Natural killer cell treated with Interleukin-12 subunit alpha and Interleukin-12 subunit beta and Interleukin-15 and Interleukin-18, amount 100 ng/mL, for 72 hours (primary cell): ENCODE measurements at places on chromosomes 2 and 18. TPM values are rescaled to one million over a fixed set of nuclear protein-coding genes. Genes with fewer than 3 reads are reported as not detected.

DNA sequence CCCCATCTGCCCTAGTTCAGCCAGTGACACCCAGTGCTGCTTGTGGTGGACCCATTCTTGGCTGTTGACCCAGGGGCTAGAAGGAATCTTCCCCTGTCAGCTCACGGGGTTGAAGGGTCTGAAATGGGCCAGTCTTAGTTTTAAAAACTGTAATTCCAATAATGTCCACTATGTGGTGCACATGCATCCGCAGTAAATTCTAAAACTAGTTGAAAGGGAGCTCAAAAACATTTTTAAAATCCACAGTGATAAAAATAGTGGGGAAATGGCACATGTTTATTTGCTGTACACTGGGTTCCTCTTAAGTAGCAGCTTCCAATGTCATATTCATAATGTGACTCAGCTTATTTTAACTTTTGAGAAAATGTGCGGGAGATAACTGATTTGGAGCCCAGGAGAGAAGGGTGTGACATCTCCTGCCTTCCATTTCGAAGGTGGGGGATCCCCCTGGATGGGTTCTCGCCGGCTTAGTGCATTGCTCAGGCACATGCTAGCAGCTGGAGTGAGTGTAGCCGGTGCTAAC lies 32.8 kb downstream of the GRHL1 start:
- peak; percentile 67 for DNase-seq

DNA sequence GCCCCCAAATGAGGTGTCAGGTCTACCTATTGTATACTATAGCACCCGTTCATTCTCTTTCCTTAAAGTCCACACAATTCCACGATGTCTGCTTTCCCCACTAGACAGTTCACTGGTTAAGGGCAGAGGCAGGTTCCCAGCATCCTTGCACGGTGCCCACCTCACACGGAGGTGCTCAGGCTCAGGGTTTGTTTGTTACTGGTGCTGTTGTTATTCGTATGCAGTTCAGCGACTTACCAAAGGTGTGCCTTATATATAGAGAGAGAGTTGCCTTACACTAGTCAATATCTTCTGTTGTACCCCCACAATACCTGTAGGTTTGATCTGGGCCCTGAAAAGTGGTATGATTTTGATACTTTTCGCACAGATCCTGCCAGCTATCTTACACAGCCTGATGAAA lies 30.6 kb downstream of the SLC3A1 start:
- no peak for DNase-seq

DNA sequence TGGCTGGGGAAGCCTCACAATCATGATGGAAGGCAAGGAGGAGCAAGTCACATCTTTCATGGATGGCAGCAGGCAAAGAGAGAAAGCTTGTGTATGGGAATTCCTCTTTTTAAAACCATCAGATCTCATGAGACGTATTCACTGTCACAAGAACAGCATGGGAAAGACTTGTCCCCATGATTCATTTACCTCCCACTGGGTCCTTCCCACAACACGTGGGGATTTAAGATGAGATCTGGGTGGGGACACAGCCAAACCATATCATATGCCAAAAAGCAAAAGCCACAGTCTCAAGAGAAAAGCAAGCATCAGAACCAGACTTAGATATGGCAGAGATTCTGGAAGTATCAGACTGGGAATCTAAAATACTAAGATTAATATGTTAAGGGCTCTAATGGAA lies 30.0 kb upstream of the SCRN3 start:
- DNase-seq: no peak

DNA sequence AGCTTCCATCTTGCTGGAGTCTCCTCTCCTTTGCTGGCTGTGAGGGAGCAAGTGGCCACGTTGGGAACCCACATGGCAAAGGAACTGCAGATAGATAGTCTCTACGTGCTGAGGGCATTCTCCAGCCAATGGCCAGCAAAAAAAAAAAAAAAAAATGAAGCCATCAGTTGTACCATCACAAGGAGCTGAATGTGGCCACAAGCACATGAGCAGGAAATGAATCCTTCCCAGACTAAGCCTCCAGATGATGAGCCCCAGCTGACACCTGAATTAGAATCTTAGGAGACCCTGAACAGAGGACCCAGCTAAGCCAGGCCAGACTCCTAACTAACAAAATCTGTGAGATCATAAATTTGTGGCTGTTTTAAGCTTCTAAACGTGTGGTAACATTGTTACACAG lies 57.9 kb downstream of the SPIRE1 start:
- no peak for DNase-seq

DNA sequence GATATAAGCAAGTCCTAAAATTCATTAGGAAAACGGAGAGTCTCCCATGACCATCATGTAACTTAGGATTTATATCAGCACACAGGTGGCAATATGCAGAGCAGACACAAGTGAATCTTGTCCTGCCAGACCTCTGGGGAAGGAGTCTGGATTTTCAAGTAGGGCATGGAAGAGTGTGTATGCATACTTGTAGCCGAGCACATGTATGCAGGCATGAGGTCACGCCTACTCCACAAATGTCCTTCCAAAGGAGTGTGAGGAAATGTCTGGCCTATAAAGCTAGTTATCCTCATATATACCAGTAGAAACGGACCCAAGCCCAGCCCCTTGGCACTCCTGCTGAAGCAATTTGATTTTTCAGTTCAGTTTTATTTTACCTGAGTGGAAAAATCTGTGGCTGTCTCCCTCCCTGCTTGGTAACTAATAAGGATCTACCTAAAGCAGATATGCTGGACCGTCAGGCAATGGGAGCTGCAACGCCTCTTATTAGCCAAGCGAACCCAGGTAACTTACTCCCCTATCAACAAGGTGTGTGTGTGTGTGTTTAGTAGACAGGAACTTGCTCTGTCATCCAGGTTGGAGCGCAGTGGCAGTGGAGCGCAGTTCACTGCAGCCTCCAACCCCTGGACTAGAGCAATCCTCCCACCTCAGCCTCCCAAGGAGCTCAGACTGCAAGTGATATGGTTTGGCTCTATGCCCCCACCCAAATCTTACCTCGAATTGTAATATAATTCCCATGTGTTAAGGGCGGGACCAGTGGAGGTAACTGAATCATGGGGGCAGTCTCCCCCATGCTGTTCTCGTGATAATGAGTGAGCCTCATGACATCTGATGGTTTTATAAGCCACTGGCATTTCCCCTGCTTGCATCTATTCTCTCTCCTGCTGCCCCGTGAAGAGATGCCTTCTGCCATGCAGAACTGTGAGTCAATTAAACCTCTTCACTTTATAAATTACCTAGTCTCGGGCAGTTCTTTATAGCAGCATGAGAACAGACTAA lies 2.8 kb downstream of the STAT1 start:
- DNase-seq: no peak

- no peak for DNase-seq
These were observed 166.6 kb downstream of the RNF144A start for GRCh38 chr2:7083580-7084509.

DNA sequence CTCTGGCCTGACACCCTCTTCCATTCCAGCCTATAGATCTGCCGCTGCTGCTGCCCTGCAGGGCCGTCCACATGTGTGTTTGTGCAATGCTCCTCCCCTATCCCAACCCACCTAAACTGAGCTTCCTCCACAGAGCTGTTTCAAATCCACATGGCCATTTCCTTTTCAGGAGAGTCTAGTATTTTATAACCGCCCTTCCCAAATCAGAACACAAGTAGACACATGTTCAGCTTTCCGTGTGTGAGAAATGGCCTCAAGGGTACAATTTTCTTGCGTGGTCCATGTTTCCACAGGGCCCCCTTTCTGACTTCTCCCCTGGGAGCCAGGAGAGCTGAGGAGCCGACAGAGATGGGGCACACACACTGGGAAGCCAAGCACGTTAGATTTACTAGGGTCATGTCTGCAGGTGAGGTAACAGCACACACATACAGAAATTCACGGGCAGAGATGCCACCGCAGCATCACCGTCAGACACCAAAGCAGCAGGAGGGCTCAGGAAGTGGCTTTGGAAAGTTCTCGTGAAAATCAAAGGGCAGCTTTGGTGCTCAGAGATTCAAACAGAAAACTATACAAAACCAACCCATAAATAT lies 102.9 kb upstream of the TGFA start:
- no peak for DNase-seq

- no peak for DNase-seq
These were observed 427.4 kb upstream of the SLC8A1 start for GRCh38 chr2:40879305-40879704.

- no peak for DNase-seq
These were observed 350.4 kb downstream of the TSN start for GRCh38 chr2:122105877-122106206.

GRCh38 chr2:160077912-160078810 lies 15.7 kb upstream of the PLA2R1 start:
- DNase-seq: no peak

DNA sequence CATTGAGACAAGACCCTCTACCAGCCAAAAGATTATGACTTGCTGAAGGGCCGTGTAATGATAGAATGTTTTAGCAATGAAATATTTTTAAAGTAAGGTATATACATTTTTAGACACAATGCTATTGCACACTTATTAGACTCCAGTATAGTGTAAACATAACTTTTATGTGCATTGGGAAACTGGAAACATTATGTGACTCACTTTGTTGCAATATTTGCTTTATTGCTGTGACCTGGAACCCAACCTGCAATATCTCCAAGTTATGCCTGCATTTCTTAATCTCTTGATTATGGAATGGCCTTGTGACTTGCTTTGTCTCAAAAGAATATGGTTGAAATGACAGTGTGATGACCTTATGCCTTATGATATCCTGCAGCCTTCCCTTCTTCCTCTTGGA lies 502.0 kb downstream of the EPHA4 start:
- no peak for DNase-seq

GRCh38 chr18:42574871-42575270 lies 540.6 kb downstream of the RIT2 start:
- DNase-seq: no peak

- DNase-seq: no peak
These were observed 127.3 kb downstream of the BCL2 start for GRCh38 chr18:63192126-63192884.

DNA sequence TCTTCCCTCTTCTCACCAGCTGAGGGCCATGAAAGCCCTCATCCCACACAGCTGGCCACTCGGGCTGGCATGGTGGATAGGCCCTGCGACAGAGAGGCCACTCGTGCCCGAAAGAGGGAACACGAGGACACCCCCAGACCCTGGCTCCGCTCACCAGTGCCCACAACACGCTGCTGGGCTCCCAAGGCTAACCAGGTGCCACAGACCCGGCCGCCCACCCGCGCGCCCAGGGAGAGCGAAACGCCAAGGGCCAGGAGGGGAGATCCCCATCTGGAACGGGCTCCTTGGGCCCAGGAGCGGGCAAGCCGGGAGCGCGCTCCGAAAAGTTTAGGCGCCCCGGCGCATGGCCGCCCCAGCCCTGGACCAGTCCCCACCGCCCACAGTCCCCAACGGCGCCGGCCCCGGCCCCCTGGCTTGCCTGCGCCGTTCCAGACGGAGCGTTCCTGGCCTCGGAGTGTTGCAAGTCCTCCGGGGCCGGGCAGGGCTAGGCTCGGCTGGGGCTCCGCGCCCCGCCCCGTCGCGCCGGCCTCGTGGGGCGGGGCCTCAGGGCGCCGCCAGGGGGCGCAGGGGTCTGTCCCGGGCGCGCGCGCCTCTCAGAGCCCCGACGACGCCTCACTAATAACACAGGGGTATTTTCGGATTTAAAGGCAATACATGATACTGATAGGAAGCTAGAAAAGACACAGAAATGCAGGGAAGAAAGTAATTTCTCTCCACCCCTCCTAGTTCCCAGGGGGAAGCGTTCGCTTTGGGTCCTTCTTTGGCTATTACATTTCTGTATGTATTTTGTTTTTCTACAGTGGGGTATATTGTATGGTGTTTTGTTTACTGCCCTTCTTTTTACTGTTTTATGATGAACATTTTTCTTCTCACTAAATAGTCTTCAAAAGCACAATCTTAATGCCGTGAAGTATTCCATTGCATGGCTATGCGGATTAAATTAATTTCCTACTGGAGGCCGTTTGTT lies at the start of gene TMBIM1:
Gene TMBIM1 (minus strand): TSS at position 456 of the 967 bp plus-strand sequence. CDS start 10,362 bp downstream, outside the sequence.
- peak; percentile 84 for DNase-seq

DNA sequence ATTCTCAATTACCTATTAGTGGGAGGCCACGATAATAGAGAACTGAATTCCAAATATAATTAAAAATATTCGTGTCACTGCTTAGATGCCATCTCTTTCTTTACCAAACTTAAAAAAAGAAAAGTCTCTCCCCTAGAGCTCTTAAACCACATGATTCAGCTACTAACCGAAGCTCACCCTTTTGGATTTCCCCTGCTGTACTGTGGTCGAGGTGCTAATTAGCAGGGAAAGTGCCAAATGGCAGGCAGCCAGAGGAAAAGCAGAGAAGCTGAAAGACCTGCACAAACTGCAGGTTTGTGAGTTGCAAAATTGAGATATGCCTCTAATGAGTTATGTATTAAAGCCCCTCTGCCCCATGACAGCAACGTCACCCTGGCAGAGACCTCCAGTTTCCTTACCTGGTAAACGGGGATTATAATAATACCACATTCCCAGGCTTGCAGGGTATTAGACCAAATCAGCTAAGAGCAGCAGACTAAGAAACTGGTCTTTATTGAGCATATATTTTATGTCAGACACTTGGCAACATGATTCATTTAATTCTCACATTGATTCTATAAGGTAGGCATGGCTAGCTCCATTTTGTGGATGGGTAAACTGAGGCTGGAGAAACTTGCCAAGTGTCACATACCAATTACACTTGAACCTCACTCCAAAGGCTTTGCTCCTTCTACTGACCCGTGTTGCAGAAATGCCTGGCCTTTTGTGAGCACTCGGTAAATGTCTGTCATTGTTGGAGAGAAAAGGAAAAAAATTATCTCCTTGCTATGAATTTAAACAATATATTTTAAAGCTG lies 259.7 kb downstream of the LPIN1 start:
- peak; percentile 89 for DNase-seq

GRCh38 chr18:24271381-24272228 lies 126.0 kb downstream of the OSBPL1A start:
- DNase-seq: no peak

GRCh38 chr2:190357600-190357999 lies 14.2 kb downstream of the INPP1 start:
- no peak for DNase-seq

- no peak for DNase-seq
These were observed 287.2 kb downstream of the RDH14 start for GRCh38 chr2:18273205-18273604.

- DNase-seq: no peak
These were observed 18.8 kb upstream of the DTNB start for GRCh38 chr2:25692143-25692542.

The CKAP2L gene
- 45.7 TPM for total RNA-seq

The POTEC gene
- total RNA-seq: not detected

The ACTG2 gene
- not detected for total RNA-seq

The CABYR gene
- 2.2 TPM for total RNA-seq

The PLGLB1 gene
- total RNA-seq: not detected

The PTRHD1 gene
- total RNA-seq: 16.0 TPM

The CCL20 gene
- not detected for total RNA-seq

The MAL gene
- 2.2 TPM for total RNA-seq

The LDLRAD4 gene
- 16.3 TPM for total RNA-seq

The GALNT3 gene
- 21.0 TPM for total RNA-seq

The VWC2L gene
- total RNA-seq: not detected

The CTLA4 gene
- total RNA-seq: 54.8 TPM
